ENCODE measurements at places on chromosomes 5 and 9.

GRCh38 chr5:1511651-1512540 is 11.9 kb downstream of the LPCAT1 start:
- DNase-seq: peak; percentile 38

DNA sequence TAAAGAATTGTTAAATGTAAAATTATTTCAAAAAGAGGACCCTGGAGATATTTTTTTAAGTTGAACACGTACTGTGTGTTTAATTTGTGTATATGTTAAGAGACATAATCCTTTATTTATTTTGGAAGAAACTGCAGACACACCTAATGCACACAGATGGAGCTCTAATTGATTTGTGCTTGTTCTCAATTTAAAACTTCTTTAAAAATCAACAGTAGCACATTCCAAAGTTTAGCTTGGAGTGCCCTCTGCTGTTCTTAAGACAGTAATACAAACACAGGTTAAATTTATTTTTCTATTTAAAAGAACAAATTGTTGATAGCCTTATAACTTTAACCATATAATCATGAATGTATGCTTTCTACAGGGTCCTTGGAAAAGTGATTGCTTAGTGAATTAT is 277.6 kb upstream of the ADAMTS16 start:
- peak; percentile 12 for DNase-seq

DNA sequence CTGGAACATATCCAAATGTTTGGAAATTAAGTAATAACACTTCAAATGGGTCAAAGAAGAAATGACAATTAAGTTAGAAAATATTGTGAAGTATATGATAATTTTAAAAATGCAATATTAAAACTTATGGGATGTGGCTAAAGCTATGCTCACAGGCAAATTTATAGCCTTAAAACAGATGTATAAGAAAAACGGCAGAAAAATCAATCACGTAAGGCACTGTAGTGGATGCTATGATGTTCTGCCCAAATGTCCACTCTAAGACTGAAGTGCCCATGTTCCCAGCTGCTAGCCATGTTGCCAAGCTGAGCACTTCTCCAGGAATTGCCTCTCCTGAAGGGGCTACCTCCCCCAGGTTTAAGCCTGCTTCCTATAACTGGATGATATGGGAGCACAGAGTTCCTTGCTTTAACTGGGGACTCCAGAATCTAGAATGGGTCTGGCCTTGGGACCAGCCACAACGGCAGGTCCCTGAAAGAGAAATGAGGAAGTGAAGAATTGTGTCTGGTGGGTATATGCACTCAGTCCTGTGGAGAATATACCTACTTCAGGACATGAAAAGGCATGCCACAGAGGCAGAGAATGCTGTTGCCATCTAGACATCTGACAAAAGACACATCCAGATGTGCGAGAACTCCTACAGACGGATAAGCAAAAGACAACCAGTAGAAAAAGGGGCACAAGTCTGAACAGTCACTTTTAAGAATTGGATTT is 78.2 kb upstream of the RXRA start:
- DNase-seq: no peak

DNA sequence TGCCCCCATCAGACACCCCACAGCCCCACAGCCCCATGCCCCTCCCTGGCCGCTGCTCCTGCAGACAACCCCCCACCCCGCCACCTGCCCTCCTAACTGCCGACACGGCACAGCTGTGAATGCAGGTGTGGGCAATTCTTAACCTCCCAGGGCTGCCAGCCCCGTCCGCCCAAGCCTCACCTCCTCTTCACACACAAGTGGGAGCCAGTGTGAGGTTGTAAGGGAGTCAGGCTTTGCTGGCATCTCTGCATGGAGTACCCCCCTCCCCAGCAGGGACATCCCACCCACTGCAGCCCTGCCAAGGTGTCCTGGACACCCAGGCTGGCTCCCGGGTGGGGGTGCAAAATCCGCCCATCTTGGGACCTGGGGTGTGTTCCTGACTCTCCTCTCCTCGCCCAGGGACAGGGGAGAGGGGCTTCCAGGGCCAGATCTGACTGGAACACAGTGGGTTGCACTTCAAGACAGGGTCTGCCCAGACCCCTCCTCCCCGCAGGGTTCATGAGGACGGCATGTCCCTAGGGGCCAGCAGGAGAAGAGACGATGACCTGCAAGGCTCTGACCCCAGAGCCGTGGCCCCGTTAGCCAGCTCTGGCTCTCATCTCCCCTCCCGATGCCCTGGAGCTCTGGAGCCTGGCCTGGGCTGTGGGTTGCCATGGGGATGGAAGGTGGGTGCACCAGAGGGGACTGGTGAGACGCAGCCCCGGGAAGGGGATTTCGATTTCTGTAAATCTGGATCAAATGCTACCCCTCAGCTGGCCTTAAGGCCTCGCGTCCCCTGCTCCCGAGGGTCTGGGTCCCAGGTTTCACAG is 34.4 kb downstream of the SARDH start:
- DNase-seq: no peak

DNA sequence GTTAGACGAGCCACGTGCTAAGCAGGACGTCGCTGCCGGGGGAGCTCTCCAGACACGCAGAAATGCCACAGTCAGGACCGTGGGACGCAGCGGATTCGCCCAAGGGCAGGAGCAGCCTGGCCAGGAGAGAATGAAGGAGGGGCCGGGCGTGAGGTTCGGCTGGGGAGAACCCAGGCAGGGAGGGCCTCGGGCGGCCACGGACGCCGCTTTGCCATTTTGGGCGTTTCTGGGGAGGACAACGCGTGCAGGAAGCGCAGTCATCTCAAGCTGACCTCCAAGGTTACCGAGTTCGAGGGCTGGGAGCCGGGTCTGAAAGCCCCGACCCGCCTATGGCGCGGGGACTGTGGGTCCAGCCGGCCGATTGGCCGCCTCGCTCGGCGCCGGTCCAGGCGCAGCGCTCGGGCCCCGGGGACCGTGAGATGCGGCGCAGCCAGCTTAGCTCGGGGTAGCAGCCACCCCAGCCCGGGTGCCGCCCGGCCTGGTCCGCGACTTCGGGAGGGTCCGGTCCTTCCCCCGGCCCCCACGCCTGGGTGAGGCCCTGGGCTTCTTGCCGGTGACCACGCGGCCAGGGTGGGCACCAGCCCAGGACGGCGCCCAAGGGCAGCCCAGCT is 760 bp upstream of the MAN1B1 start:
- DNase-seq: peak; percentile 32

DNA sequence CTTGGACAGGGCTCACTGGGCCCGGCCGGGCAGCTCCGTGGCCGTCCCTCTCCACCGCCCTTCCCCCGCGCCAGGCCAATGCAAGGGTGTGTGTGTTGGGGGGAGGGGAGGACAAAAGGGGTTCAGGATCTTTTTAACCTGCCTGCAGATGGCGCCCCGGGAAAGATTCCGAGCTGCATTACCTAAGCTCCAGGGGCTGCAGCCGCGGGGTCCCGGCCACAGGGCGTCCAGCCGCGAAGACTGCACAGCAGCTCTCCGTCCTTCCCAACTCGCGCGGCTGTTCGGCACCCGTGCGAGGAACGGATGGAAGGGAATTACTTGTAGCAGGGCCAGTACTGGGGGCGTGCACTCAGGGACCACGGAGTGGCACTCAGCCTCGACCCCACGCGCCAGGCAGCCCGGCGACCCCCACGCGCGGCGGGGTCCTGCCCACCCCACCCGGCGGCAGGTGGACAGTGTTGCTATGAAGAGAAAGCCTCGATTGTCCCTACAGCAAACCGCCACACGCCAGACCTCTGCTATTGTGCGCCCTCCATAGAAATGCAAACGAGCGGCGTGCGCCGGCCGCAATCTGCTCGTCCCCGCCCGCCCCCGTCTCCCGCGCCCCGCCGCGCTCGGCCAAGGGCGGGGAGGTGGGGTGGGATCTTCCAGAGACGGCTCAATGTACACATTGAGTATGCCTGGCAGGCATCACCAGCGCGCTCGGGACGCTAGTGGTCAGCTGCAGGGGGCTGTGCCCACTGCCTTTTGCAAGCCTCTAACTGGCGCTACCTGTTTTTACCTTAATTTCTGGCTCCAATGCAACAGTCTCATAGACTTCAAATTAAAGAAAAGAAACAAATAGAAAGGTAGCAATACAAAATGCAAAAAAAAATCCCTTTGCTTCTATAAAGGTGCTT is 796 bp upstream of the GADD45G start:
- no peak for DNase-seq

DNA sequence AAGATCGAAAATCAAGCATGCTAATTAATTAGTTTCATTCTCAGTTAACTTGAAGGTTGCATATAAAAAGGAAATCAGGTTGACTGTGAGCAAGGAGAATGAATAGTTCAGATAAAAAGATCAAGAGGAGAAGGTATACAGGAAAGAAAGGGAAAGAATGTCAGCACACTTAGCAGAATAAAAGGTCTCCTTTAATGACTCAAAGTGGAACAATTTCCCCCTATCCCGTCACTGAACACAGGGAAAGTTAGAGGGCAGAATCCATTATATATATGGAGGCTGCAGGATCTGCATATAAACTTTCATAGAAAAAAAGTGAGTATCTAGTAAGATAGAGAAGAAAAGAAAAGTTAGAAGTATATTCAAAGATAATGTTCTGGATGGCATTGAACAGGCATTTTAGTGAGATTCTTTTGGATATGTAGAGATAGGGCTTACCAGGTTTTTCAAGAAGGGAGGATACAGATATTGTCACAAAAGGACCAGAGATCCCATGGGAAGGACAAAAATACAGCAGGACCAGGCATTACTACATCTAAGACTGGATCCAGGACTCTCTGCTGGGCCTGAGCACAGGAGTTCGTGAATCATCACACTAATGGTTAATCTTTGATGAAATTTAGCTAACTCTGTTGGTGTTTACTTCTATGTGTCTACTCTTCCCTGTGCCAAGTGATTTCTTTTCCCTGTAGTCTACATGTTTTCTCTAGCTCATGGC is 988.2 kb upstream of the ARRDC3 start:
- no peak for DNase-seq

DNA sequence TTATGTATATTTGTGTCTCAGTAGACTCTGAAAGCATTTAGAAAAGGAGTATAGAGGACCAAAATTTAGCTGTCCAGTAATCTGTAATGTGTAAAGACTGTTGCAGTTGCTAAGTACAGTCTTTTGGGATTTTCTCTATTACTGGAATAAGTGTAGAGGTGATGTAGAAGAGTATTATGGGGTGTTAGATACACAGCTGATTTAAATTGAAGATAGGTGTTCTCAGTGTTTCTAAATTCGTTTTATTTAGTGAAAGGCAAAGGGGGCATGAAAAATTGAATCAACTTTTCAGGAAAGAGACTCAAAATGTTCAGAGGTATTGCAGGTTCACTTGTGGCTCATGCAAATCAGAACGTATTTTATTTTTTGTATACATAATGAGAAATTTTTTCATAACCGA is 13.6 kb downstream of the SMAD5 start:
- no peak for DNase-seq

- DNase-seq: no peak
These were observed 100.6 kb downstream of the TRIO start for GRCh38 chr5:14243766-14244165.

GRCh38 chr9:110977259-110977709 is 61.0 kb downstream of the LPAR1 start:
- DNase-seq: peak; percentile 39

DNA sequence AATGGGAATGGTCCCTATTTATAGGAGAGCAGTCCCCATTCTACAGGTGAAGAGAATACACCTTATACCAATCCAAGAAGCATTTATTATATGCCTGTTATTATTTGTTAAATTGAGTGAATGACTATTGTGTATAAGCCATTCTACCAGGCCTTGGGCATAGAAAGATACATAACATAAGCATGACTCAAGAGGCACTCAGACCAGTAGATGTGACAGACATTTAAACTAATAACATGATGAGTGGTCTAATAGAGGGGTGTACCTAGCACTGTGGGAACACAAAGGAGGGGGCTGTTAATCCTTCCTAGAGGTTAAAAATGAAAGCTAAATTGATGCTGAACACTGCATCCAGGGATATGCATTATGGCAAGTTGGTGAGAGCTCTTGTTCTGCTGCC is 145.0 kb upstream of the TNC start:
- no peak for DNase-seq

DNA sequence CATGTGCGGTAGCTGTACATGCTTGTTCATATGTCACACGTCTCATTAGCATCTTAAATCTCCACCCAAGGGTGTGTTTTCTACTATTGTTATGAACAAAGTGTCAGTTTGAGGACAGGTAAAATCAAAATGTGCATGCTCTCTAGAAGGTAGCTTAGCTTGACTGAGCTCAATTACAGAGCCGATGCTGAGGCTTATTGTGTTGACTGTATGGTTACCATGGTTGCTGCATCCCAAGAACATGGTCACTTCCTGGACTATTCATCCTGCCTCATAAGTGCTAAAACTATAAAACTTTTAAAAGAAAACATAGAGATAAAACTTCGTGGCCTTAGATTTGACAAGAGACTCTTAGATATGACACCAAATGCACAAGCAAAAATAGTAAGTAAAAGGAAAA is 426.1 kb upstream of the CTNND2 start:
- DNase-seq: no peak

GRCh38 chr9:79824265-79824664 is 252.5 kb downstream of the TLE4 start:
- no peak for DNase-seq

- DNase-seq: no peak
These were observed 51.0 kb upstream of the PSD2 start for GRCh38 chr5:139744471-139745131.

- no peak for DNase-seq
These were observed 15.7 kb downstream of the BRD3OS start for GRCh38 chr9:134040781-134041648.

GRCh38 chr9:100581081-100581480 is 3.2 kb downstream of the CAVIN4 start:
- DNase-seq: no peak

GRCh38 chr5:77024490-77024889 is 5.7 kb upstream of the AGGF1 start:
- no peak for DNase-seq

DNA sequence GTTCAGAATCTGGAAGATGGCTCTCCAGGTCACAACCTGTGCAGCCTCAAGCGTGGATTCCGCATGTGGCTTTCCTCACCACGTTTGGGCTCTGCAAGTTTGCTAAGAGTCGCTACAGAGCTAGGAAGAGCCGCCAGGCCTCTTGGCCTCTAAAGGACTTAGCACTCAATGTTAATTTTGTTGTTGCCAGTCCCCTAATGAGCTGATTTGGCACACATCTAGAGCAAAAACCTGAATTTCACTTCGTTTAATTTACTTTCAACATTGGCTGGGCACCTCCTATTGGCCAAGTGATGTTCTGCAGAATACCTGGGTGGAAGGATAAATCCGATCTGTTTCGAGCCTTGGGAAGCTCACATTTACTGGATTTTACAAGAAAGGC is 65.8 kb upstream of the UNC5A start:
- no peak for DNase-seq

GRCh38 chr9:94057918-94058317 is 26.3 kb upstream of the PTPDC1 start:
- DNase-seq: no peak

GRCh38 chr9:134171316-134172197 is 7.2 kb upstream of the RNU6ATAC start:
- peak; percentile 71 for DNase-seq

DNA sequence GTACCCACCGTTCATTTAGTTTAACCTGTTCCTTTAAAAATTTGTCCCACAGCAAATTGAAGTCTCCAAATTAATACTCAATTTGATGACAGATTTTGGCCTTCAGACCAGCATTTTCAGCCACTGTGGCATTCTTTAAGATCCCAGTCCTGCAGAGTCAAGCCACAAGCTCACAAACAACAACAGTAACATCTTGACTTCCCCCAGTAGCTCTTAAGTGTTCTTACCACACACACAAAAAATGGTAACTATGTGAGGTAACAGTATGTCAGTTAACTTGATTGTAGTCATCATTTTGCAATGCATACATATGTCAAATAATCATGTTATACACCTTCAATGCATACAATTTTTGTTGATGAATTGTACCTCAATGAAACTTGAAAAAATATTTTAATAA is 247.9 kb downstream of the LURAP1L start:
- DNase-seq: no peak
